ENCODE measurements at places on chromosomes 2 and 18.

- DNase-seq = no peak
Measured at GRCh38 chr18:9025091-9025838, 77.2 kb upstream of the NDUFV2 start.

- no peak for DNase-seq
Measured at GRCh38 chr18:68429111-68429510, 285.8 kb downstream of the TMX3 start.

- no peak for DNase-seq
Measured at GRCh38 chr2:197167608-197168314, 142.8 kb downstream of the ANKRD44 start.

- DNase-seq = no peak
Measured at GRCh38 chr2:154554046-154554445, 144.4 kb upstream of the KCNJ3 start.

DNA sequence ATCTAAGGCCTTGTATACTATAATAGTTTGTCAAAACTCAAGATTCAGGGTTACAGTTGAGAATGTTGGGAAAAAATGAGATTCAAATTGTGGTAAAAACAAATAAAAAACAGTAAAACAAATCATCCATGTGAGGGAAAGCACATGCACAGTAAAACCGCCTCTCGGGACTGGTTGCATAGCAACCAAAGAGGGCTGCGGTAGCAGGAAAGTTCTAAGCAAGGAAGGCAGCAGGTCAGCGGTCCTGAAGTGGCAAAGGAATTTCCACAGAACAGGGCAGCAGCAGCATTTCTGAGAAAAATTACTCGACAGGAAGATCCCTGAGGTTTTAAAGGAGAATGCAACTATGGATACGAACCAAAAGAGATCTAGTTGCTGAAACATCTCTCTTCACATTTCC is 93.7 kb downstream of the DYNAP start:
- no peak for DNase-seq
